Stimulated activated CD8-positive, alpha-beta memory T cell treated with anti-CD3 and anti-CD28 coated beads, Interleukin-7, amount 100 ng/mL, for 1 hour (primary cell): ENCODE measurements at places on chromosomes 6 and 20.

DNA sequence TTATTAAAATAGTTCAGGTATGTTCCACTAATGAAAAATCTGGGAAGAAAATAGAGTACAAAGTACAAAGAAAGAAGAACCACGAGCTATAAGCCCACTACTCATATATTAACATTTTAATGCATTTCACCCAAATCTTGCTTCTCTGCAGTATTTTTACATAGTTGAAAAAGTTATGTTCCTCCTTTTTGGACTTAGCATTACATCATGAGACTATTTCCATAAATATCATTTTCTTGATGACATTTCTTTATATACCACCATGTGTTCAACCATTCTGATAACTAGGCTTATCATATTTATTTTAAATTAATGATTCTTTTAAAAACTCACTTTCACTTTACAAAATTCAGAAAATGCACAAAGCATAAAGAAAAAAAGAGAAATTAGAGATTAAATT, 3.0 kb downstream of the IPCEF1 start:
- no peak for DNase-seq

GRCh38 chr20:60820918-60821317, 431.1 kb upstream of the CDH4 start:
- DNase-seq, result no peak

DNA sequence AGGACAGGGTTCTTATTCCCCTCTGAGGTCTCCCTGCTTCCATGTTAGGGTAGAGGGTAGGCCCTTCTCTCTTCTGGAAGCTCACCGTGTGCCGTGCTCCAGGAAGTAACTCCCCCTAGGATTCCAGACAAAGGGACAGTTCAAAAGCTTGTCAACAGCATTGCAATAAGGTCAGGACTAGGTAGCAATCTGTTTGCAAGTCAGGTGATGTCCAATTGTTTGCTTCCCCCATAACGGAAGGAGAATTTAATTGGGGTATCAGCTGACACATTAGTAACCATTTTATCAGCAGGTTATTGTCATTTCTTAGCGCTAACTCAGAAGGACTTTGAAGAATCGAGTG, 41.9 kb downstream of the SYNJ2 start:
- DNase-seq, result no peak

DNA sequence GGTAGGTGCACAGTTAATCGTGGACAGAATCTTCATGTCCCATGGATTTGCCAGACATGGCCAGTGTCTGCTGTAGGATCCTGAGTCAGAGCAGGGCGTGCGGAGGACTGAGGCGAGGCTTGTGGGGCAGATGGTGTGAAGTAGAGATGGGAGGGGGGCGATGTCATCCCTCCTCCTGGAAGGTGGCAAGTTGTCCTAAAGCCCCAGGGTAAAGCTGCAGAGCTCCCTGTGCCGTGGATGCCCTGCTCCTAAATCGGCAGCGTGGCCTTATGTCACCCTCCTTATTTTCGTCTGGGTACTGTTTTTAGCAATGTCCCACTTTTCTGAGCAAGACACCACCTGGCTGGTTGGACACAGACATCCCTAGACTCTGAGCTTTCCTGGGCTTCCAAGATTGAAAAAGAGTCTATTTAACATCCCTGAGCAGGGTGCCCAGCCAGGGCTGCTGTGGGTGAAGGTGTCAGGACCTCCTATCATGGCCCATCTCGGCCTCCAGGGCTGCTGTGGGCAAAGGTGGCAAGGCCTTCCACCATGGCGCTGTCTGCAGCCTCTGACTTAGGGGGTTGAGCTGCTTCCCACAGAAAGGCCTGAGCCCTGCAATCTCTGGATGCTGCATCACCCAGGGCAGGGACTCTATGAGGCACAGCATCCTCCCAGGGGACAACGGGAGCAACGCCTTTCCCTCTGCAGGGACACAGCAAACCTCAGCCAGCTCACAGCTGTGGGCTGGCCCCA, 145.4 kb downstream of the TTLL2 start:
- DNase-seq, result no peak

DNA sequence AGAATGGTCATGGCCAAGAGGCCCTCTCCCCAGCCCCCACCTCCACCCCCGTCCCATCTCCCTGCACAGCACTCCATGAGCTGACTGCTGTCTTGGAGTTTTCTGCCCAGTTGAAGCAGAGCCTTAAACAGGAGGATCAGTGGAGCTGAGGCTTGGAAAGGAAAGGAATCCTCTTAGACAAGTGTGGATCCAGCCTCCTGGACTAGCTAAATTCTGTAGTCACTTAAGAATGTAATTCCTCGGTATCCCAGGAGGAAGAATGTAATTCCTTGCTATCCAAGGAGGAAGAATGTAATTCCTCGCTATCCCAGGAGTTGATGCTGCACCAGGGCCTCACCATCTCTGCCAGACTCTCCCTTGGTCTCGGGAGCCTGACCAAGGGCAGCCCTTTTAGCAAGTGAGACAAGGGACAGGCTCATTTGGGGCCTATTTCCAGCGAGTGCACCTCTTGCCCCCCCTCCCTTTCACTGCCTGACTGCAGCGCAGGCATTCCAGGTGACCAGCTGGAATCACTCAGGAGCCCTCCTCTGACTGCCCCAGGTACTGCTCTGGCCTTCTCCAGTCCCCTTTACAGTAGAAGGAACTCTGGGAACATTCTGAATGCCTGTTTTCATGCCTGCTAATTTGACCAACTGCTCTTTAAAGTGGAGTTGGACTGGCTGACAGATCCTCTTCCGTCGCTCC, 76.2 kb downstream of the TCP11 start:
- DNase-seq, result no peak

GRCh38 chr20:59765599-59766177, 161.3 kb downstream of the PHACTR3 start:
- DNase-seq, result no peak

GRCh38 chr6:41353333-41353732, 17.9 kb downstream of the NCR2 start:
- DNase-seq, result no peak

DNA sequence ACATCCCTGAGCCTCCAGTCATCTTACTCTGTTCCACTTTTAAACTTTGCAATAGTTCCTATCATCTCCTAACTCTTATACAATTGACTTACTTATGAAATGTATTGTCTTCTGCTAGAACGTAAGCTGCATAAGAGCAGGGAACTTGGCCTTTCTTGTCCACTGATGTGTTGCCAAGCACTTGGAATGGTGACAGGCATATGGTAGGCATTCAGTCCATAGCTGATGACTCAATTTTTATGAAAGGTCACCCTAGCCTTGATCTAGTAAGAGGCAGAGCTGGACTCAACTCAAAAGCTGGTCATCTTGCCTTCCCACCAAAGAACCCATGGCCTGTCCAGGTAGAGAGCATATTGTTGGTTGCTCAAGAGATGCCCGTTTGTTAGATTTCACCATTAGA, 82.4 kb upstream of the FAM184A start:
- DNase-seq, result no peak

GRCh38 chr6:76532647-76533046, 460.2 kb upstream of the IMPG1 start:
- no peak for DNase-seq

DNA sequence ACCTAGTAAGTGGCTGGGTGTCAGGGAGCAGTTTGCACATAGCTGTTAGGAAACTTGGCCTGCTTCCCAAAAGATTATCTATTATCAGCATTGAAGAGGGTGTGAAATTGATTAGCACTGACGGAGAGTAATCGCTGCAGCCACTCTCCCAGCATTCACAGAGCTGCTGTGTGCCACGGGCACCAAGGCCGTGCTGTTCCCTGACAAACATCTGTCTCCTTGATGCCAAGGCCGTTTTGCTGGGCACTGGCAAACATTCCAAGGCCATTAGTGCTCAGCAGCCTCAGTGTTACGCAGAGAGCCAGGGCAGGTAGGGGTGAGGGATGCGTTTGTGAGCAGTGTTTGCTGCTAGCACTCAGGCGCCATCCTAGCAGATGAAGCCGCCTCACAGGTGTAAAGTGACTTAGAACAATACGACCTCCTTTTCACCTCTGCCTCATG, 57.7 kb upstream of the VSTM2L start:
- DNase-seq, result no peak

- no peak for DNase-seq
These were observed 141.9 kb downstream of the HS3ST5 start for GRCh38 chr6:114200891-114201290.

GRCh38 chr6:154306696-154307095, 49.9 kb downstream of the IPCEF1 start:
- DNase-seq, result no peak

- DNase-seq, result no peak
These were observed 136.1 kb upstream of the CDYL start for GRCh38 chr6:4640139-4640538.

GRCh38 chr20:1269235-1269634, 3.1 kb downstream of the SNPH start:
- DNase-seq, result no peak

DNA sequence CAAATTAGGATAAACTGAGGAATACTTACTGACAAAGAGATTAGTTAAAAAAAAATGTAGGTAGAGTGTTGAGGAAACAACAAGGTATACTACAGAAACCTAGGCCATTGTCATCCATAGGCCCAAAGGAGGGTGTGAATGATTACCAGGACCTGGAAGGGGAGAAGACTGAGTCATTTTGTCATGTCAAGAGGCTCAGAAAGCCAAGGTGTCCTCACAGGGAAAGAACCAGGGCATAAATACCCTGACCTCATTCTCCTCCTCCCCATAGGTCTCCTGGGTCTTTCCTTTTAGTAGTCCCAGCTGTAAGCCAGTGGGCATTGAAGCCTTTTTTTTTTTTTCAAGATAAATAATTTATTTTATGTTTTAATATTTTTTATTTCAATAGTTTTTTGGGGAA, 582.1 kb upstream of the JAG1 start:
- no peak for DNase-seq

- DNase-seq, result no peak
These were observed 6.3 kb downstream of the RRBP1 start for GRCh38 chr20:17675519-17676377.

GRCh38 chr6:112842330-112842685, 495.2 kb downstream of the RFPL4B start:
- no peak for DNase-seq

- DNase-seq, result no peak
These were observed at the start of gene APCDD1L for GRCh38 chr20:58515233-58516212. APCDD1L (minus strand) TSS chr20:58515399; CDS start chr20:58514707, 692 bp downstream.

- no peak for DNase-seq
These were observed 342.7 kb downstream of the PRL start for GRCh38 chr6:21953831-21954801.
